Mesothelial cell of epicardium (in vitro differentiated cells): ENCODE measurements at places on chromosomes 16 and 17.
A peak's percentile ranks its signal among the peaks of the same experiment; 100 is the strongest.

DNA sequence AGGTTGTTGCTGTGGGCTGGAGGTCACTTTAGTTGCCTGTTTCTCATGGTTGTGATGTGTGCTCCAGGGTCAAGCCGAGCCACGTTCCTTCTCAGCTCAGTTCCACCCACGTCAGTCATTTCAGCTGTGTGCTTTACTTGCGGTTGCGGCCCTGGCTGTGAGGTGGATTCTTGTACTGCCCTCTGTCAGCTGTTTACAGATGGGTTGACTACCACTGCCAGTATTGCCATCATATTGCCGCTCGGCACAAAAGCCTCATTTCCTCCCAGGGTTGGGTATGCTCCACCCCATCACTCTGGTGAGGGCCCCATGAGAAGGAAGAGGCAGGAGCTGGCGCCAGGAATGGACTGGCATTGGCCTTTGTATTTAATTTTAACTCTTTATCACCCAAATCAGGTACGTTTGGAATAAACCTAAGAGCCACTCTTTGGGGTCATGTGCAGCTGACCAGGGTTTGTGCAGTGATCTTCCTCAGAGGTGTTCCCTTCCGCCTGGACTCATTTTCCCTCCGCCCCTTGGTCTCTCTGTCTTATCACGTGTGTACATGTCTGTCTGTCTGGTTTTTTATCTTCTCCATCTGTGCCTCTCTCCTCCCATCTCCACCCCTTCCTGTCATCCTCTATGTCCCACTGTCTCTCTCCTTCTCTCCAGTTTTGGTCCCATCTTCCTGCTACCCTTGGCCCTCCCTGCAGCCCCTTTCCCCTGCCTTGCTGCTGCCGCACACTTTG, 25.0 kb downstream of the METTL22 start:
- DNase-seq, result no peak

- no peak for DNase-seq
These were observed 46.5 kb downstream of the TEX2 start for GRCh38 chr17:64216338-64217248.

DNA sequence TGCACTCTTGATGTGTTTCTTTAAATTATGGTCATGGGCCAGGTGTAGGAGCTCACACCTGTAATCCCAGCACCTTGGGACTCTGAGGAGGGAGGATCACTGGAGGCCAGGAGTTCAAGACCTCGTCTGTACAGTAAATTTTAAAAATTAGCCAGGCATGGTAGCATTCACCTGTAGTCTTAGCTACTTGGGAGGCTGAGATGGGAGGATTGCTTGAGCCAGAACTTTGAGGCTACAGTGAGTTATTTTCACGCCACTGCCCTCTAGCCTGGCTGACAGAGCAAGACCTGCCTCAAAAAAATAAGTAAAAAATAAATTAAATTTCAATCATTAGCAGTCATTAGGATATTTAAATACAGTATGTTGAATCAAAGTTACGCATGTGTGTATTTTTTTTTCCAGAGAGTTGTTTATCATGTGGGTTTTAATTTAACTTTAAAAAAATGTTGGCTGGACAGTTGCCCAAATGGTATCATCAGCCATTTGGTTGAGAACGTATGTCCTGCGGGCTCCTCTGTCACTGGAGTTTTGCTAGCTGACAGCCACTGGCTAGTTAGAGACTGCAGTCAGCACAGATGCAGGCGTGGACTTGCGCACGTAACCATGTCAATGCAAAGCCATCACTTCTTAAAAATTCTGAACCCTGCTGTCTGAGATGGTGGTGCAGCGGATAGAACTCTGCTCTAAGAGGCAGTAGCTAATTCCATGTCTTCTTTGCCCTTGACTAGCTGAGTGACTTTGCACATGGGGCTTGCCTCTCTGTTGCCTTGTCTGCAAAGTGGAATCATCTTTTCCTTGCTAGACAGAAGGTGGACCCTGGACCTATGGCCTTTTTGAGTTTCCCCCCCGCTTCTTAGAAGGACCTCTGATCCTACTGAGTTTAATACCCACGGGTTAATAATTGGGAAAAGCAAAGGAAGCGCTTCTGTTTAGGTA, 40.0 kb downstream of the MAPT start:
- DNase-seq, result no peak

GRCh38 chr17:83155128-83156121, 76.0 kb downstream of the METRNL start:
- no peak for DNase-seq

DNA sequence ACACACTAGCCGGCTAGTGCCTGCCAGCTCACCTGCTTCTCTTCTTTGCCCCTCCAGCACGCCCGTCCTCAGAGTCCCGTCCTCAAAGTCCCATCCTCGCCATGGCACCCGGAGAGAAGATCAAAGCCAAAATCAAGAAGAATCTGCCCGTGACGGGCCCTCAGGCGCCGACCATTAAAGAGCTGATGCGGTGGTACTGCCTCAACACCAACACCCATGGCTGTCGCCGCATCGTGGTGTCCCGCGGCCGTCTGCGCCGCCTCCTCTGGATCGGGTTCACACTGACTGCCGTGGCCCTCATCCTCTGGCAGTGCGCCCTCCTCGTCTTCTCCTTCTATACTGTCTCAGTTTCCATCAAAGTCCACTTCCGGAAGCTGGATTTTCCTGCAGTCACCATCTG, 3.6 kb downstream of the SCNN1G start:
- DNase-seq, result no peak

- DNase-seq, result no peak
These were observed 25.8 kb downstream of the TRPV1 start for GRCh38 chr17:3583456-3583855.

DNA sequence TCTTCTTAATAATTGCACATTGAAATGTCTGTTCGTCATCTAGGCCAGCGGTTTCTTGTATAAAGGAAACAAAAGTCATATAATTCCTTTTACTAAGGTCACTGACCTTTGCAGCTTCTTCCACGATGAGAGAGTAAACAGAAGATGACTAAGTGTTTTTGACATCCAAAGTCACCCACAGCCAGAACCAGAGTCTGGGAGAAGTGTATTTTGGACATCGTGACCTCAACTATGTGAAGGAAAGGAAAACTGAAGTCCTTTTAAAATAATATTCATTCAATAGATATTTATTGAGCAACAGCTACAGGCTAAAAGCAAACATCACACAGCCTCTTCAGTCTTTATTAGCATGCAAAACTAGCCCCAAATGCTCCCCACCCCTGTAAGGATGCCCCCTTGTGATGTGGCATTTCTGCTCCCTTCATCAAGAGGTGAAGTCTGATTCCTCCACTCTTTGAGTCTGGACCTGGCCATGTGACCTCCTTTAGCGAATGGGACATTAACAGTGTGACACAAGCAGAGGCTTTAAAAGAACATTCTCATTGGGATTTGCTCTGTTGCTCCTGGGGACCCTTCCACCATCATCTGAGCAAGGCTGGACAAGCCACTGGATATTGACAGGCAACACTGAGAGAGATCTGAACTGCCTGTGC, 8.1 kb upstream of the PMP22 start:
- DNase-seq, result no peak

DNA sequence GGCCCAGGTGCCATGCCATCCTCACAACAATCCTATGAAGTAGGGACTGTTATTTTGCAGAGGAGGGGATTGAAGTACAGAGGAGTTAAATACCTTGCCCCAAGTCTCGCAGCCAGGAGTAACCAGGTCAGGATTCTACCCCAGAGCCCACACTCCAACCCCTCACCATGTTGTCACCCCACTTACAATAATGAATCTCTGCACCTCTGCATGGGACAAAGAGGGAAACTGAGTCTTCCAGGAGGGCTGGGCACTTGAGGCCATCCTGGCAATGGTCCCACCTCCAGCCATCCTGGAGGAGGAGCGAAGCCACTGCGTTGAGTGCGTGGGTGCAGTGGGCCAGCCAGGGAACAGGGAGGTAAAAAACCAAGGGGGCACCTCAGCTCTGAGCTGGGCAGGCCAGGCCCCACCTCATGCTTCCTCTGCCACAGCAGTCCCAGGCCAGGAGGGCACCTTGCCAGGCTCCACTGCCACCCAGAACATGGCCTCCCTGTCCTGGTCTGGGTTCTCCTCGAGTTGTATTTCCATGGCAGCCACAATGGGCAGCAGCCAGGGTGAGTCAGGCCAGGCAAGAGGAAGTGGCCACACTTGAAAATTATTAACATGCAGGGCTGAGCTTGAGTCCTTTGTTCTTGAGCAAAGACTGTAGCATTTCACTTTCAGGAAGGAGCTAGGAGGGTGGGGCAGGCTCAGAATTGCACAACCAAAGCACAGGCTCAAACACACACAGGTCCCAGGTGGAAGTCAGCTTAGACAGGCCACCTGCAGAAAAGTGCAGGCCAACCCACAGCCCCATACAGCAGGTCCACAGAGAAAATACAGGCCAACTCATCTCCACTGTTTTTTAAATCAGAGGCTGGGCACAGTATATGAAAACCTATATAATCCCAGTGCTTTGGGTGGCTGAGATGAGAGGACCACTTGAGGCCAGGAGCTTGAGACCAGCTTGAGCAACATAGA, 52.1 kb downstream of the CUEDC1 start:
- no peak for DNase-seq

- peak; percentile 82 for DNase-seq
These were observed 9.7 kb downstream of the KDM6B start for GRCh38 chr17:7843536-7844291.

DNA sequence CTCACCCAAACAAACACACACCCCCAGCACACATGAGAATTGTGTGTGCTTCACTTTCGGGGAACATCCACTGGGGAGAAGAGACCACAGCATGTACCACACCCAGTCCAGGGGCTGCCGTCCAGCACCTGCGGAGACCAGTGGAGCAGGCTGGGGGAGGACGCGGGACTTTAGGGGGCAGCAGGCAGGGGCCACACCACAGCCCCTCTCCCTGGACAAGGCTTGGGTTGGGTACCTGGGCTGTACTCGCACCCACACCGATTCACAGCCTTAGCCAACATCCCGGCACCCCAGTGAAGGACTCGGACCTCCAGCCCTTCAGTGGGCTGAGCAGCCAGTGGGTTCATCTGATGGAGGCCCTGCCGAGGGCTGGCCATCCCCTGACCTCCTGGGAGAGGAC, 63.3 kb downstream of the RBFOX3 start:
- no peak for DNase-seq
